ENCODE measurements at places on chromosomes 5 and 9. TPM values are rescaled to one million over a fixed set of nuclear protein-coding genes. Genes with fewer than 3 reads are reported as not detected.

ADAMTS6 gene
- 2.6 TPM for total RNA-seq

BICD2 gene
- 14.9 TPM for total RNA-seq

GRCh38 chr5:88676637-88677375, 206.2 kb downstream of the MEF2C start:
- H3K36me3 ChIP-seq, result no peaks in the 10 kb centered on the region
- no peak for DNase-seq
- no peak overlapping the region for H3K4me3 ChIP-seq

GRCh38 chr9:15977438-15977837, 424.6 kb downstream of the CCDC171 start:
- no peak for DNase-seq
- H3K27me3 ChIP-seq, result no peaks in the 10 kb centered on the region
- H3K27ac ChIP-seq, result no peak overlapping the region
- H3K4me3 ChIP-seq, result no peak overlapping the region
- H3K36me3 ChIP-seq, result no peaks in the 10 kb centered on the region

TAS2R1 gene
- total RNA-seq, result not detected

KDM3B gene
- 59.5 TPM for total RNA-seq

GRCh38 chr5:172659909-172660628, 19.0 kb downstream of the NEURL1B start:
- H3K4me1 ChIP-seq, result no peaks in the 10 kb centered on the region
- H3K36me3 ChIP-seq, result no peaks in the 10 kb centered on the region
- H3K27ac ChIP-seq, result no peak overlapping the region
- H3K27me3 ChIP-seq, result no peaks in the 10 kb centered on the region
- no peak for DNase-seq
- H3K4me3 ChIP-seq, result no peak overlapping the region

Data from CD4-positive, alpha-beta T cell (primary cell).